ENCODE measurements at places on chromosomes 5 and 9. TPM values are rescaled to one million over a fixed set of nuclear protein-coding genes. Genes with fewer than 3 reads are reported as not detected.

FCN2 gene
- total RNA-seq, result not detected

GARIN3 gene
- not detected for total RNA-seq

BNC2 gene
- total RNA-seq, result 4.5 TPM

SUSD3 gene
- not detected for total RNA-seq

DNA sequence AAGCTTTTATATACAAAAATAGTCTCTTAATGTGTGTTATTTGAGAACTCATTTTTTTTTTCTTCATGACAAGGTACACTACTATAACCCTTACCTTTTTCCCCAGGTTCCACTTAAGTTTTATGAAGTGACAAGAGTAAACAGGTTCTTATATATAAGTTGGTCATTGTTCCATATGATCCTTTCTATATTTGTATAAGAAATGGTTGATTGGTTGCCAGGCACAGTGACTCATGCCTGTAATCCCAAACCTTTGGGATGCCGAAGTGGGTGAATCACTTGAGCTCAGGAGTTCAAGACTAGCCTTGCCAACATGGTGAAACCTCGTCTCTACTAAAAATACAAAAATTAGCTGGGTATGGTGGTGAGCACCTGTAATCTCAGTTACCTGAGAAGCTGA lies 108.3 kb downstream of the PCSK1 start:
- no peak for DNase-seq

DNA sequence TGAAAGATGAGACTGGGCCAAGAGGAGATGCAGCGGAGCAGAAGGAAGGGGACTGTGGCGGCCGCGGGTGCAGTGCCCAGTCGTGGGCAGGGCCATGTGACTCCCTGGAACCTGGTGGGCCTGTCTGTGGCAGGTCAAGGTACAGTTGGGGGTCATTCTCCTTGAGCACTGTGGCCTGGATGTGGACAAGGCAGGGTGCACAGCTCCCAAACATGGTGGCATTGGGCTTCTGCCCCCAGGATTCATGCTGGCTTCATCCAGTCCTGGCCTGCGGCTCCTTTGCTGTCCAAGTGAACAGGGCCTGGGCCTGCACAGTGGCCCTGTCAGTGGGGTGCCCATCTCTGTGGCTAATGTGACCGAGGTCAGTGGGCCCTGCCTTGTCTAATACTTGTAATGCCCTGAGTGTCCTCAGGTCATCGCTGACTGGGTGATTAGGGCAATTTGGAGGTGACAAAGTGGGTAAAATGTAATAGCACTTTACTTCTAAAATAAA lies 39.9 kb downstream of the CEP72 start:
- no peak for DNase-seq

GRCh38 chr5:25414742-25415141 lies 770.0 kb upstream of the CDH10 start:
- no peak for DNase-seq
